ENCODE measurements at places on chromosomes 2 and 18. TPM values are rescaled to one million over a fixed set of nuclear protein-coding genes. Genes with fewer than 3 reads are reported as not detected.
A peak's percentile ranks its signal among the peaks of the same experiment; 100 is the strongest.

- H3K27ac ChIP-seq = no peak overlapping the region
- no peak for DNase-seq
- no peak overlapping the region for H3K4me3 ChIP-seq
- no peaks in the 10 kb centered on the region for H3K4me1 ChIP-seq
- H3K36me3 ChIP-seq = no peaks in the 10 kb centered on the region
- no peaks in the 10 kb centered on the region for H3K27me3 ChIP-seq
Measured at GRCh38 chr2:187769437-187769836, 215.2 kb upstream of the TFPI start.

GRCh38 chr2:42792087-42792582 lies 248 bp downstream of the HAAO start:
- H3K36me3 ChIP-seq = no peaks in the 10 kb centered on the region
- H3K27ac ChIP-seq = peak overlapping the region; percentile 77
- no peaks in the 10 kb centered on the region for H3K27me3 ChIP-seq
- H3K4me3 ChIP-seq = peak overlapping the region; percentile 38

Gene CXCR2
- total RNA-seq = 0.59 TPM

DNA sequence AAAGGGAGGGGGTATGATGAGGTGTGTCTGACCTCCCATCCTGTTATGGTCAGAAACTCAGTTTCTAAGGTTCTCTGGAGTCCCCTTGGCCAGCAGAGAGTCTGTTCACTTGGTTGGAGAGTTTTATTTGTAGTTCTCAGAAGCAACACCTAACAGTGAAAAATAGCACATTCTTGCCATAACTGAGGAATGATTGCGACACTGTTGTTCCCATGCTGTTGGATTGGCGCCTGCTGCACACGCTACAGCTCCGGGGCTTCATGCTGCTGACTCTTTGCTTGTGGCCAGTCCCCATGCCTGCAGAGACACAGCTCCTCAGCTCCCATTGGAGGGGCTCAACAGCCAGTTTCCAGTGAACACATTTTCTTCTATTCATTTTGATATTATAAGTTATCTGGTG lies 42.1 kb downstream of the TPGS2 start:
- no peak overlapping the region for H3K4me3 ChIP-seq
- H3K36me3 ChIP-seq = peaks cover 3% of the 10 kb centered on the region
- H3K4me1 ChIP-seq = peaks cover 16% of the 10 kb centered on the region
- H3K27ac ChIP-seq = peak overlapping the region; percentile 83

DNA sequence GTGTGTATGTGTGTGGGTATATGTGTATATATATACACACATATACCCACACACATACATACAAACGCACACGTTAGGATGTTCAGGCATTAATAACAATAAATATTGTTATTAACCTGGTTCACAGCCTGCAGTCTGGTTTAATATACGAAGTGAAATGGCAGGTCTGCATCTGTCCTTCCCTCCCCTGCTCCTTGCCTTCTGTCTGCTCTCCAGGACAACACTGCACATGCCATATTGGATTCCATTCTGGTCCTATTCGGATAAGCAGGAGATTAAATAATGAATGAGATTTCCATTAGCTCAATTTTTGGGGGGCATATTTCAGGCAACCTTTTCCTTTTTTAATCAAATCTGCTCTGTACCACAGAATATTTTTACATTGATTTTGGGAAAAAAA lies 158.0 kb downstream of the CELF4 start:
- no peaks in the 10 kb centered on the region for H3K36me3 ChIP-seq
- H3K27ac ChIP-seq = no peak overlapping the region
- H3K4me3 ChIP-seq = no peak overlapping the region
- DNase-seq = no peak
- H3K4me1 ChIP-seq = peaks cover 17% of the 10 kb centered on the region

Gene PLCL1
- total RNA-seq = 26.8 TPM

DNA sequence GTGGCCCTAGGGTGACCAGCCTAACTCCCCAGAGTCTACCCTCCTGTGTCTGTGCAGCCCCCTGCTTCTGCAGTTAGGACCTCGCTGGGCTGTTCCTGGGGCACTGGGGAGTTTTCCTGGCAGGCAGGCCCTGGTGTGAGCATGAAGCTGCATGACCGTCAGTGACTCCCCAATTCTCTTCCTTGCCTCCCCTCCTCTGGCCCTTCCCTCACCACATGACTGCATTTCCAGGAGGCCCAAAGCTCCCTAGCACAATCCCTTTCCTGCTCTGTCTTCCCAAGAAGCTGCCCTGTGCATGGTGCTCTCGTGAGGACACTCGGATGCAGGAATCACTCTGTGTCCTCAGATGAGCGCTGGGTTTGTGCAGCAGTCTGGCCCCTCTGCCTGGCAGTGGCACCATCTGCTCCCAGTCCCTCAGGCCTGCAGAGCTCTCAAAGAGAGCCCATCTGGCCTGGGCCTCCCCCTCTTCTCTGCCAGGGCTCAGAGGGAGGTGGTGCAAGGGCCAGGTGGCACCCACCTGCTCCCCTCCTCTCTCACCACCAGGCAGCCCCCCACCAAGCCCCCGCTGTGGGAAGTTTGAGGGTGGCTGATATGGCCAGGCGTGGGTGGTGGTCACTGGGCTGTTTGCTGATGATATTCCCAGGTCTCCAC lies 125.6 kb upstream of the HS6ST1 start:
- H3K4me1 ChIP-seq = no peaks in the 10 kb centered on the region
- peak; percentile 46 for DNase-seq
- H3K27ac ChIP-seq = no peak overlapping the region
- H3K27me3 ChIP-seq = no peaks in the 10 kb centered on the region

Gene IMP4
- 86.9 TPM for total RNA-seq

- no peak overlapping the region for H3K27ac ChIP-seq
- no peaks in the 10 kb centered on the region for H3K36me3 ChIP-seq
- DNase-seq = no peak
- no peak overlapping the region for H3K4me3 ChIP-seq
- no peaks in the 10 kb centered on the region for H3K4me1 ChIP-seq
Measured at GRCh38 chr18:45557287-45557686, 58.0 kb upstream of the SLC14A2 start.

GRCh38 chr2:96533292-96534073 lies 3.1 kb upstream of the ARID5A start:
- H3K27me3 ChIP-seq = no peaks in the 10 kb centered on the region
- peak; percentile 97 for DNase-seq
- H3K36me3 ChIP-seq = no peaks in the 10 kb centered on the region
- peaks cover 92% of the 10 kb centered on the region for H3K4me1 ChIP-seq
- no peak overlapping the region for H3K4me3 ChIP-seq
- H3K27ac ChIP-seq = peak overlapping the region; percentile 94

GRCh38 chr2:38274286-38275276 lies 102.5 kb downstream of the ATL2 start:
- H3K36me3 ChIP-seq = no peaks in the 10 kb centered on the region
- no peak overlapping the region for H3K27ac ChIP-seq
- H3K4me1 ChIP-seq = no peaks in the 10 kb centered on the region
- H3K27me3 ChIP-seq = no peaks in the 10 kb centered on the region
- no peak for DNase-seq
- no peak overlapping the region for H3K4me3 ChIP-seq

Gene LCT
- not detected for total RNA-seq

- no peak overlapping the region for H3K27ac ChIP-seq
- peaks cover 88% of the 10 kb centered on the region for H3K4me1 ChIP-seq
- H3K27me3 ChIP-seq = no peaks in the 10 kb centered on the region
- no peaks in the 10 kb centered on the region for H3K36me3 ChIP-seq
Measured at GRCh38 chr2:20576598-20577115, 74.2 kb downstream of the HS1BP3 start.

Gene MERTK
- 13.7 TPM for total RNA-seq

Gene TOGARAM2
- 6.6 TPM for total RNA-seq

DNA sequence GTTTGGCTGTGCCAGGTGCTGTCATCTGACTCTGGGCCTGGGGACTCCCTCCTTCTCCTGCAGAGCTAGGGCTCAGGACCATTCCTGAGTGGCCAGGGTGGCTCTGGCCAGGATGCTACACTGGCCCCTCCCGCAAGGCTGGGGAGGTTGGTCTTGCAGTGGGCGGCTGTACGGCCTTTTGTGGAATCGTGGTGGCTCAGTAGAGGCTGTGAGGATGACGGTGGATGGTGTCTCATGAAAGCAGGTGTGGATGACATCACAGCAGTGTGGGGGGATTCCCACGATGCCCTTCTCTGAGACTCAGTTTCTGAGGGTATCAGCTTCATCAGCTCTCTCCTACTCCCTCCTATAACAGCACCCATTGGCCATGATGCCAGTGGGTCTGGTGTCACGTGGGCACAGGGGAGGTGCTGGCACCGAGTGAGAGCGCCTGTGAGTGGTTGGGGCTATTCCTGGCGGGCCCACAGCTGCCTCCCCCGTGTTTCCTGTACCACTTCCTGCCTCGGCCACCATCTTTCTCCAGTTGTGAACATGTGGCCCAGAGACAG lies 144.2 kb upstream of the HDAC4 start:
- H3K4me3 ChIP-seq = no peak overlapping the region
- no peaks in the 10 kb centered on the region for H3K4me1 ChIP-seq
- no peaks in the 10 kb centered on the region for H3K27me3 ChIP-seq
- no peak overlapping the region for H3K27ac ChIP-seq

DNA sequence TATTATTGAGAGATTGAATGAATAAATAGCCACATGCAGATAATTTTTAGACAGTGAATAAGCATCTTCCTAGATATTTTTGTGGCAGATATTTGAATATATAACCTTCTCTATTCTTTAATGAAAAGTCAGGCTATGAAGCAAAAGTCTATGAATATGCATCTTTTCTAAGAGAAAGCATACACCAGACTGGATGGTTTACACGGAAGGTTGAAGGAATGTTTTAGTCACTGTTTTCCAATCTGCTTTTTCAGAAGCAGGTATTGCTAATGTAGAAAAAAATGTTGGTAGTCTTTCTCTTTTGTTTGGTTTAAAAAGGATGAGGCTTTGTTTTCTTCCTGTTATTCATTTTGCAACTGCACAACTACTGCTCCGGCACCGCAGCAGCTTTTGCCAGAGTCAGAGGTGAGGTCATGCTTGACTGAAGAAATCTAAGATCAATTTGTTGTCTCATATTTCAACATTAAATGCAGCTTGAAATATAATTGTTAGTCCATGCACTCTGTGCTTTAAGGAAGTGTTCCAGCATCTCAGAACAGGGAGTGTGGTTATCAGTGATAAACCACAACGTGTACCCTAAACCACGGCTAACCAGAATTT lies 1540.8 kb upstream of the PIK3C3 start:
- no peaks in the 10 kb centered on the region for H3K4me1 ChIP-seq
- no peak overlapping the region for H3K4me3 ChIP-seq
- H3K27ac ChIP-seq = no peak overlapping the region
- no peak for DNase-seq
- no peaks in the 10 kb centered on the region for H3K27me3 ChIP-seq
- no peaks in the 10 kb centered on the region for H3K36me3 ChIP-seq

Gene CCDC121
- total RNA-seq = 3.6 TPM

Gene KDM3A
- total RNA-seq = 33.1 TPM
